ENCODE measurements at places on chromosomes 7 and 10. TPM values are rescaled to one million over a fixed set of nuclear protein-coding genes. Genes with fewer than 3 reads are reported as not detected.

ZNF398 gene
- 15.0 TPM for total RNA-seq

- no peak for DNase-seq
Measured at GRCh38 chr7:92768501-92769393, 67.6 kb downstream of the CDK6 start.

GOLGA7B gene
- 10.8 TPM for total RNA-seq

SFTPA1 gene
- total RNA-seq: not detected

GRCh38 chr10:75013007-75013406 is 98.4 kb upstream of the SAMD8 start:
- DNase-seq: no peak

GRCh38 chr10:51724038-51724437 is 24.6 kb upstream of the CSTF2T start:
- no peak for DNase-seq

- no peak for DNase-seq
Measured at GRCh38 chr10:89213191-89213808, 6.2 kb upstream of the CH25H start.

- no peak for DNase-seq
Measured at GRCh38 chr10:2746638-2747037, 320.7 kb upstream of the PFKP start.

- DNase-seq: no peak
Measured at GRCh38 chr7:151925446-151926335, 30.6 kb upstream of the GALNTL5 start.

SLC39A12 gene
- total RNA-seq: not detected

GRCh38 chr10:73517166-73517888 is 21.5 kb upstream of the PPP3CB start:
- no peak for DNase-seq

STEAP2 gene
- total RNA-seq: not detected

GRCh38 chr7:3710531-3710930 is 409.5 kb downstream of the SDK1 start:
- DNase-seq: no peak

- no peak for DNase-seq
Measured at GRCh38 chr7:51366930-51367613, 50.5 kb upstream of the COBL start.

DNA sequence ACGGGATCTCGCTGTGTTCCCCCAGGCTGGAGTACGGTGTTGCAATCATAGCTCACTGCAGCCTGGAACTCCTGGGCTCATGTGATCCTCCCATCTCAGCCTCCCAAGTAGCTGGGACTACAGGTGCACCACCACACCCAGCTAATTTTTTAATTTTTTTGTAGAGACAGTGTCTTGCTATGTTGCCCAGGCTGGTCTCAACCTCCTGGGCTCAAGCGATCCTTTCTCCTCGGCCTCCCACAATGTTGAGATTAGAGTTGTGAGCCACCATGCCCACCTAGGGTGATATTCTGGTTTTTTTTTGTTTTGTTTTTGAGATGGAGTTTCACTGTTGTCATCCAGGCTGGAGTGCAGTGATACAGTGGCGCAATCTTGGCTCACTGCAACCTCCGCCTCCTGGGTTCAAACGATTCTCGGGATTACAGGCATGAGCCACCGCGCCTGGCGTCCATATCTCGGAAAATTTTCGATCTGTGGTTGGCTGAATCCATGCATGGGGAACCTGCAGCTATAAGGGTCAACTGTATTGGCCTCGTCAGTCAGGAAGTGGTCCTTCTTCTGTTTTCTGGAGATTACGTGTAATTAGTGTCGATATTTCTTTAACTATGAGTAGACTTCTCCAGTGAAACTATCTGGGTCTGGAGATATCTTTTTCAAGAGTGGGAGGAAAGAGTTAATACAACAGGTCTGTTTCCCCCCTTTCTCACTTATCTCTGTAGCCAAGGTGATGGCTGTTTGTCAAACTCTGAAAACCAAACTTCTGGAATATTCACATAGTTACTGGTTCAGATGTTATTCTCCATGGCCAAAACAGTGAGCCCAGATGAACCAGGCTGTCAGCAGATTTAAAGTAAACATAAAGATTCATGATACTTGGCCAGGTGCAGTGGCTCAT is 21.0 kb upstream of the FIS1 start:
- DNase-seq: no peak

SCART1 gene
- 6.3 TPM for total RNA-seq
